ENCODE measurements at places on chromosomes 4 and X.

- no peak for DNase-seq
Measured at GRCh38 chr4:84879651-84880200, 86.8 kb downstream of the WDFY3 start.

DNA sequence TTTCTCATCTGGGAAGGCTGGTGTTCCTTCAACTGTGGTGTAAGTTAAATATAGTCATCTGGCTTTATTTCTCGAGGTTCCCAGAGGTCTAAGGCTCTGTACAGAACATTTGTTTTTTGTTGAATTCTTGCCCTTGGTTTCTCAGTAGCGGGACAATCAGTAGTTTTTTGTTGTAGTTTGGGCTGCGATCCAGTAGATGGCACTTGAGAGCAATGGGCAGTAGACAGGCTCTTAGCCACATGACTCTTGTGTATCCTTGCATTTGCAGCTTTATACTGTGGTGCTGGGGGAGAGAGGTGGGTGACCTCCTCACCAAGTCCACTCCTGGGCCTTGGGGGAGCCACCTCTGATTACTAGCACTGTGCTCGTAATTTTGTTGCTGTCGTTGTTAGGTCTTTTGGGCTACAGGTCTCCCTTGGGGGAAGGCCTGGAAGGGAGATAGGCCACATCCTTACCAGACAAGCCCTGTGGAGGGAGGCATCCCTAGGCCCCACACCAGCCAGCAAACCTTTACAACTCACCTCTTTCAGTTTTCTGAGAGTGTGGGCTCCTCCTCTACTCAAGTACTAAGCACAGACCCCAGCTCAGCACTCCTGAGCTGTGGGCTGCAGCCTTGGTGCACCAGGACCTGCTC is 8.1 kb downstream of the ETDB start:
- DNase-seq: peak; percentile 49

DNA sequence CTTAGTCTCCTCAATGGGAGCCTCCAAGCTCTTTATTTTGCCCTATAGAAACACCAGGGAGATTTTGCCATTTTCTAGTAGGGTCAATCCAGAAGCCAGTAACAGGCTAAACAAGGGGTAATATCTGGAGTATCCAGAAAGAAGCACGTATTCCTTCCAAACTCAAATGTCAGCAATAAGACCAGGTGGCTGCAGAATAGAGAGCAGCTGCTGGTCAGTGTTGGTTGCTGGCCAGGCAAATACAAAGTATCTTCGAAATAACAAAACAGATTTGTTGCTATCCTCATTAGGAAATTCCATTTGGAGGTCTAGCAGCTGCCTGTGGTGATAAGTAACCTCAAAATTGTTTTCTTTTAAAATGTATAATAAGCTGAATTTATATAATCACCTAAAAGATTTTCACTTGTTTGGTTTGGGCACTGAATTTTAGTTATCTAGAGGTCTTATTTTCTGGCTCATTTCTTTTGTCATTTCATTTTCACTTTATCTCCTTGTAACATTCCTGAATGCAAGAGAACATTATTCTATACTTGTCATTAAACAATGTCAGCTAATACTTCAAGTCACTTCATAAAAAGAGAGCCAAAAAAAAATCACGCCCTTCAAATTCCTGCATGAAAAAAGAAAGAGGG is 320.6 kb downstream of the DTHD1 start:
- DNase-seq: no peak

- no peak for DNase-seq
Measured at GRCh38 chrX:131734621-131735020, 190.7 kb downstream of the OR13H1 start.

GRCh38 chr4:184392748-184393559 is 81.4 kb downstream of the IRF2 start:
- peak; percentile 39 for DNase-seq

DNA sequence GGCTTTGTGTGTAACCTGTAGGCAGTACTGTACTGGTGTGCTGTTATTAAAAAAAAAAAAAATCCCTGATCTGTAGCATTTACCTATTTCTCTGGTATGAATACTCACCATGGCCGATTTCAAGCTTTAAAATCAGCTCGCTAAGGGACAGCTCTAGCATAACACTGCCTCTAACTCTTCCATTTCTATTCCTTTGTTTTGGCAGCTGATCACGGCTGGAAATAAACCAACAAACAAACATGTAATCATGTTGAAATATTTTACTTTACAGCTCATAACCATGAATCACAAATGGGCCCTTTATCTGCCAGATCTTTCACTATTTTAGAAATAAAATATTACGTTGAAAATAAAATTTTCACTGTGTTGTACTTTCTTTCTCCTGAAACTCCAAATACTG is 60.5 kb upstream of the IL15 start:
- no peak for DNase-seq

DNA sequence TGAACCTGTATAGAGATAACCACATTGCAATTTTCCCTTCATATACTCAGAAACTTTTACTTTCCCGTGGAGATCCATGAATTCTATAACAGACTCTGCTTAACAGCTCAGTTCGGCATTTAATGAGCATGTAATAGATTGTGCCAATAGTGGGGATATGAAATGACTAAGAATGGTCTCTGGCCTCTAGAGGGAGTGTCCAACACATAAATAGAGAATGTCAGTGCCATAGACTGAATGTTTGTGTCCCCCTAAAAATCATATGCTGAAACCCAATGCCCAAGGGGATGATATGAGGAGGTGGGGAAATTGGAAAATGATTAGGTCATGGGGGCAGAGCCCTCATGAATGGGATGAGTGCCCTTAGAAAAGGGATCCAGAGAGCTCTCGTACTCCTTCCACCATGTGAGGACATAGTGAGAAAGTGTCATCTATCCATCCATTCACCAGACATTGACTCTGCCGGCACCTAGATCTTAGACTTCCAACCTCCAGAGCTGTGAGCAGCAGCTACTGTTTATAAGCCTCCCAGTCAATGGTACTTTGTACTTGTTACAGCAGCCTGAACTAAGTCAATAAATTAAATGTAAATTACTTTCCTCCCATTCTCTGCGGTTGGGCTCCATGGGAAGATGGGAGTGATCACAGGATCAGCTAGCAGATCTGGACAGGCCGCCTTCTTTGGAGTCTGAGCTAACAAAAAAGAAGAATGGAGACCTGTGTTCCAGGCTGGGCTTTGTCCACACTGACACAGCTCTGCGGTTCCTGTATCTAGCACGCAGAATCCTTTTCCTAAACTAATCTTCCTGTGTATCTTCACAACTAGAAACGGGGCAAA is 28.1 kb upstream of the HPSE start:
- DNase-seq: peak; percentile 70

- peak; percentile 91 for DNase-seq
Measured at GRCh38 chr4:180363815-180364214, 1879.4 kb upstream of the TENM3 start.

- no peak for DNase-seq
Measured at GRCh38 chrX:134745636-134746409, 87.6 kb upstream of the PLAC1 start.

DNA sequence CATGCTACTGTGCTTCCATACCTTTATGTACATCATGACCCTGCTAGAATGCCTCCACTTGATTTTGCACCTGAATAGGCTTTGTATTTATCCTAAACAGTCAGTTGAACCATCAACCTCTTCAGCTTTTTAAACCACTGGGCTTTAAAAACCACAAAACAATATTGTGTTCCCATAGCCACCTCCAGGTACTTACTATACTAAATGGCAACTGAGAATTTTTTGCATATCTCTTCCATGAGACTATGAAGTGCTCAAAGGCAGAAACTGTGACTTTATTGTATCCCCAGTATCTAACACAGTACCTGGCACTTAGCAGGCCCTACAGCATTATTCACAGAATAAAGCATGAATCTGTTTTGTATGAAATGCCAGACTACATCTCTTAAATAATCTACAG is 39.7 kb downstream of the ANAPC10 start:
- DNase-seq: no peak

DNA sequence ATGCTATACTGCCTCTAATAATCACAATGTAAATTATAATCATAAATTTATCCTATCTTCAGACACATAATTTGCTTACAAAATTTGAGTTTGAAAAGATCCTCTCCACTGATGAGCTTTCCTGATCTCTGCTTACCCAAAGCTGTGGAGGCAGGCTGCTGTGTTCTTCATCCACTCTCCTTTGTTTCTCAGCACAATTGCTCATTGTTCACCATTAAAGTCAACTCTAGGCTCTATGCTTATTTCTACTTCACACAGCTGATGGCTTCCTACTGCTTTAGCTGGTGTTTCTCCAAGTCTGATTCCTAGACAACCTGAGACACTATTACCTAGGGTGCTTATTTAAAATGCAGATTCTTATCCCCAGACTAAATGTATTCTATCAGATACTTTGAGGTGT is 319.7 kb downstream of the PCDH18 start:
- DNase-seq: no peak

GRCh38 chr4:10731690-10732089 is 47.1 kb upstream of the CLNK start:
- DNase-seq: no peak

- DNase-seq: no peak
Measured at GRCh38 chr4:163309466-163309865, 22.9 kb downstream of the NPY1R start.

GRCh38 chrX:52217494-52218160 is 32.9 kb downstream of the MAGED4 start:
- no peak for DNase-seq

DNA sequence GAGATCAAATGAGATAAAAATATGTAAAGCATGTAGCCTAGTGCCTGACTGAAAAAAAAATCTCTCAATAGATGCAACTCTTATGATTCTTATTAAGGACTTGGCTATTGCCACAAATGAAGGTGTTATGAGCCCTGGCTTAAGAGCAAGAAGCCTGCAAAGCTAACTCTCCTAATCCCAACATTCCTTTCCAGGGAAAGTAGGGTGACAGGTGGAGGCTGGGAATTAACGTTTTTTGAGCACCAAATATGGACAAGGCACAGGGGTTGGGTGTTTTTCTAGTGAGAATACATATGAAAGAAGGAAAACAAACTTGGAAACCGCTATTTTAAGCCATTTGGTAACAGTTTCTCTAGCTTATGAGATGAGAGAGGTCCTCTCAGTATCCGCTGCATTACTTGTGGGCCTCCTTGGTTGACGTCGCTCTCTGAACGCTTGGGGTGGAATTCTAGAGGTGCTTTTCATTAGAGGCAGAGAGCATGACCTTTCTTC is 2.4 kb downstream of the RHOH start:
- no peak for DNase-seq

DNA sequence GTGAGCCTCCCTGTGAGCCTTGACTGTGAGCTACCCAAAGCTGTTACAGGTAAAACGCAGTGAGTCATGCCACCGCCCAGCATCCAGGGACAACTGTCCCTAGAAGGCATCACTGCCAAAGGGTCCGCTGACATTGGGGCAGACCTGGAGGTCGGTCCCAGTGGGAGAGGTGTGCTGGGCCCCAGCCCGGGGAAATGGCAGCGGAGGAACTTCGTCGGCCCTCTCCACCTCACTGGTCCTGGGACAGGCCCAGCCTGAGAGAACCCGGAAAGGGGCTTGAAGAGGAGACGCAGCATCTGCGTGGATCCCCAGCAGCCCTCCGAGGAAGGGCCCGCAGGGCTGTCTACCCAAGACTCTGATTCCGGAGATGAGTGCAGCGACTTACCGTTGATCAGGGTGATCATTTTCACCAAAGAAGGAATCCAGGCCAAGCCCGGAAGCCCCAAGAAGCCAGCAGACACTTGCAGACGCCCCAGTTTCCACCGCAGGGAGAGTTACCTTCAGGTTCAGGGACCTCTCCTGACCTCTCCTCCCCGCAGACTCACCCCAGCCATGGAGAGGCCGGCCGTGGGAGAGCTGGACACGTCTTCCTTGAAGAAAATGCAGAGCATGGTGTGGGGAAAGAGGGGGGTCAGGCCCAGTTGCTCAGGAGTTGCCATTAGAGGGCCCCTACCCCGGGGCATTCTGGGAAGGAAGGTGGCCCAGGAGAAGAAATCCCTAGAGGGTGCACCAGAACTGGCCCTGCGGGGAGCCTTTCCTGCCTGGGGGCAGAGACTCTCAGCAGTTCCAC is 51.2 kb downstream of the CXorf49B start:
- no peak for DNase-seq

GRCh38 chr4:4524364-4524763 is 17.5 kb downstream of the STX18 start:
- DNase-seq: peak; percentile 36

Measured in Kasumi-1 (cell line).